ENCODE measurements at places on chromosomes 11 and 22. TPM values are rescaled to one million over a fixed set of nuclear protein-coding genes. Genes with fewer than 3 reads are reported as not detected.

The KRTAP5-1 gene
- not detected for total RNA-seq

The BIRC3 gene
- total RNA-seq = 4.4 TPM

The KCNK7 gene
- not detected for total RNA-seq

The KCNJ4 gene
- 6.5 TPM for total RNA-seq

The F2 gene
- not detected for total RNA-seq

The PKDREJ gene
- under 0.01 TPM for total RNA-seq

The GGTLC3 gene
- total RNA-seq = not detected

The FAM83F gene
- 0.46 TPM for total RNA-seq

The APOL5 gene
- not detected for total RNA-seq

Measured in diencephalon (tissue), 1 donor.